LoVo (cell line): ENCODE measurements at places on chromosomes 7 and 10.

DNA sequence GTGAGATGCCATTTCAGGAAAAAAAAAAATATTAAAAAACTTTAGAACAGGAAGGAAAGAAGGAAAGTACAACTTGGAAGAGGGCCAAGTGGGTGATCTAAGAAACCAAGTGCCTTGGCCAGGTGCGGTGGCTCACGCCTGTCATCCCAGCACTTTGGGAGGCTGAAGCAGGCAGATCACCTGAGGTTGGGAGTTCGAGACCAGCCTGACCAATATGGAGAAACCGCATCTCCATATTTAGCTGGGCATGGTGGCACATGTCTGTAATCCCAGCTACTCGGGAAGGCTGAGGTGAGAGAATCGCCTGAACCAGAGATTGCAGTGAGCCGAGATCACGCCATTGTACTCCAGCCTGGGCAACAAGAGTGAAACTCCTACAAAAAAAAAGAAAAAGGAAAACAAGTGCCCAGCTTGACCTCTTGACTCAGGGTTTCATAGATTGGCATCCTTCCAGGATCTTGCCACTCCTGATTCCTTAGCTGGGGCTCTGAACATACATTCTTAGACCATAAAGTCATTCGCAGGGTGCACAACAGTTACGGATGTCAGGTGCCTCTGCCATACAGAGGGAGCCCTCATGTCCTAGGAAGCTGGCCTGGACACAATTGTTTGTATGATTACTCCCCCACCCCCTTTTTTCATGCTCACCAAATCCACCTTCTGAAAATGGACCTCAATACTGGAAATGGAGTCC lies 2.1 kb upstream of the GUSB start:
- peak; percentile 83 for DNase-seq

DNA sequence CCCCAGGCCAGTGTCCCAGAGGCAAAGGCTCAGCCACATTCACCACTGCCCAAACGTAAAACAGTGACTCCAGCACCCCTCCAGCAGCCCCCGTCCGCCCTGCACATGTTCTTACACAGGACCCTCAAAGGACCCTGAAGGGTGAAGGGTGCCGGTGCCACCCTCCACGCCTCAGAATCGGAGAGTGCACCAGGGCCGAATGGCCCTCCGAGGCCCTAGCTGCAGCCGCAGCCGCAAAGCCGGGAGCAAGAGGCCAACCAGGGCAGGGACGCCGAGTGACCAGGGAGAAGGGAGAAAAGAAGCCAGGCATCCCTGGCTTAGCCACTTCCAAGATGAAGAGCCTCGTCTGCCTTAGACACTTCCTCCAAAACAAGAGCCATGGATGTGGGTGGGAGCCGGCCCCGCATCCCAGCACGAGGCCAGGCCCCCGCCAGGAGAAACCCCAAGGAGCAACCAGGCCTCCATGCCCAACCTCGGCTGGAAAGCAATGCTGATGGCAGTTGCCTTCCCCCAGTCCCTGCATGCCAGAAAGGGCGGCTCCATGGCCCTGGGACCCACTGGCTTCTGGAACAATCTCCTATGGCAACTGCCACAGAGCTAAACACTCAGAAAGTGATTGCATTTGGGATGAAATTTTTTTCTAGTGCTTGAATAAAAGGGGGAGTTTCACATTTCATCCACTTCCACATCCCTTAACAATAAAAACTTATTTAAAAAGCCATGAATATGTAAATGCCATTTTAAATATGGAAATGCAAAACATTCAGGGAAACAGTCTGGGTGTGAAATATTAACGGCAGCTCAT lies 92.3 kb downstream of the MAD1L1 start:
- DNase-seq = no peak

DNA sequence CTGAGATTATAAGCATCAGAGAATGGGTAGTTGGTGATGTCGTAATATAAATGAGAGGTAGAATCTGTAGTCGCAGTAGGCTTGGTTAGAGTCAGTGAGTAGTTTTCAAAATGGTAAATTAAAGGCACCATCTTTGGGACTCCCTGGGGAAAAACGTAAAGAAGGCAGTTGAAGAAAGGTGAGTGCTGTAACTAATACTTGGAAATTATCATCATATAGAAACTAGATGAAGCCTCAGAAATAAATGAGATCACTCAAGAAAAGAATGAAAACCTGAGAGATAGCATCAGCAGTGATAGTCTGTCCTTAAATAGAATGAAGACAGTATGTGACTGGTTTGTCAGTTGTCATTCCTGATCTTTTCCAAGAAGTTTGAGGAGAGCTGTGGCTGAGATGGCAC lies 23.8 kb downstream of the PALS2 start:
- DNase-seq = no peak

GRCh38 chr10:70740406-70741288 lies 44.5 kb downstream of the TBATA start:
- no peak for DNase-seq

- DNase-seq = no peak
These were observed 130.9 kb upstream of the ADAM12 start for GRCh38 chr10:126519185-126519584.

DNA sequence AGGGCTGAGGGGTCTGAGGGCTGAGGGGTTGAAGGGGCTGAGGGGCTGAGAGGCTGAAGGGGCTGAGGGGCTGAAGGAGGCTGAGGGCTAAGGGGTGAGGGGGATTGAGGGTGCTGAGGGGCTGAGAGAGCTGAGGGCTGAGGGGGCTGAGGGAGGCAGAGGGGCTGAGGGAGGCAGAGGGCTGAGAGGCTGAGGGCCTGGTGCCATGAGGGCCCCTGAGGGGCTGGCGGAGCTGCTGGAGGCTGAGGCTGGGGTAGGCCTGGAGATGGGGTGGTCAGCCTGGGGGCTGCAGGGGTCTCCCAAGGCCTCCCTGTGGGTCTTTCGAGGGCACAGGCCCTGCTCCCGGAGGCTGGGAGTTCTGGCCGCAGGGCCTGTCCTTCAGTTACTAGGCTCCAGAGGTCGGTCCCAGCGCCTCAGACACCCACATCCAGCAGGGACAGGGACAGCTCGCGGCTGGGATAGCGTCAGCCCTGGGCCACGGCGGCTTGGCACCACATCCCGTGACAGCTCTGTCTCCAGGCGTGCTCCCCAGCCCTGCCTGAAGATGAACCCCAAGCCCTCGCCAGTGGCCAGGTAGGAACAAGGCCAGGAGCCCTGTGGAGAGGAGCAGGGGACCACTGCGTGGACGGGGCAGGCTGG lies 16.9 kb downstream of the MYO1G start:
- no peak for DNase-seq

- peak; percentile 64 for DNase-seq
These were observed 90.1 kb upstream of the PIK3CG start for GRCh38 chr7:106774768-106775551.

DNA sequence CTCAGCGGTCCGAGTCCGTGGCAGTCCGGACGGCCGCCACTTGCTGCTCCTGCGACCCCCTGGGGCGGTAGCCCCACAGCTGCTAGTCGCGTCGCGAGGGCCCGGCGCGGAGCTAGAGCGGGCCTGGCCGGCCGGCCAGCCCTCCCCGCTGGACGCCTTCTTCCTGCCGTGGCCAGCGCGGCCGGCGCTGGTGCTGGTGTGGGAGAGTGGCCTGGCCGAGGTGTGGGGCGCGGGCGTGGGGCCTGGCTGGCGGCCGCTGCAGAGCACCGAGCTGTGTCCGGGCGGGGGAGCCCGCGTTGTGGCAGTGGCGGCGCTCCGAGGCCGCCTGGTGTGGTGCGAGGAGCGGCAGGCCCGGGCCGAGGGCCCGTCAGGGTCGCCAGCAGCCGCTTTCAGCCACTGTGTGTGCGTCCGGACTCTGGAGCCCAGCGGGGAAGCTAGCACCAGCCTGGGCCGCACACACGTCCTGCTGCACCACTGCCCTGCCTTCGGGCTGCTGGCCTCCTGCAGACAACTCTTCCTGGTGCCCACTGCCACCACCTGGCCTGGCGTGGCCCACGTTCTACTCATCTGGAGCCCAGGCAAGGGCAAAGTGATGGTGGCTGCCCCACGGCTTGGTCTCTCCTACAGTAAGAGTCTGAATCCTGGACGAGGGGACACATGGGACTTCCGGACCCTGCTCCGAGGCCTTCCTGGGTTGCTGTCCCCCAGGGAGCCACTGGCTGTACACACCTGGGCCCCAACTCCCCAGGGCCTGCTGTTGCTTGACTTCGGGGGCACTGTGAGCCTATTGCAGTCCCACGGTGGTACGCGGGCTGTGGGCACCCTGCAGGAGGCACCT lies 631 bp downstream of the HPS6 start:
- DNase-seq = peak; percentile 6

DNA sequence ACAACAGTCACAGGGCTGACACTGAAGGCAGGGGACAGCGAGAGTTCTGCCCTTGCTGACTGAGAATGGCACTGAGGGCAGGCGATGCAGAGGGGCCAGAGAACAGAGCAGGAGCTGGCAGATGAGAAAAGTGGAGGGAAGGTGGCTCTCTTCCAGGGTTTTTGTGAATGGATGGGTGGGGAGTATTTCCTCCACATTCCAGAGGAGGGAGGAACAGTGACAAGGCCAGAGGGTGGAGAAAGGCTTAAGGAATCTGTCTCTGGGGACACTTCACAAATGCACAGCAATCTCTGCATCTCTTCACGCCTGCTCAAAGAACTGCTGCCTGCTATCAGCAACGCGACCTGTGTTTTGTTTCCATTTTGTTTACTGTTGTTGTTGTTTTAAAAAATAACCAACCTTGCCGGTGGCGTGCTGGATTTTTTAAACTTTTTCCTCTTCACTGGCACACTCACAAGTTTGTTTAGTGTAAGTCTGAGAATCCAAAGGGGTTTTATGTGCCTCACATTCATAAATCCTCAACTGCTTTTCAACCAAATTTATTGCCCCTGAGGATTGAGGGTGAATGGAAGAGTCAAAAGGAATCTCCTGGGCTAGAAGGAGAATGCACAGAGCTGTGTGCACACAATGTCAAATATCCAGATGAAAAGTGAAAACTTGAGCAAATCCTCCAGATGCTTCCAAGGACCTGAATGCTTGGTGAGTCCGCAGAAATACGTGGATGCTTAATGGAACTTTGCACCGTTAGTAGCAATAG lies 129.3 kb downstream of the GLI3 start:
- peak; percentile 82 for DNase-seq

DNA sequence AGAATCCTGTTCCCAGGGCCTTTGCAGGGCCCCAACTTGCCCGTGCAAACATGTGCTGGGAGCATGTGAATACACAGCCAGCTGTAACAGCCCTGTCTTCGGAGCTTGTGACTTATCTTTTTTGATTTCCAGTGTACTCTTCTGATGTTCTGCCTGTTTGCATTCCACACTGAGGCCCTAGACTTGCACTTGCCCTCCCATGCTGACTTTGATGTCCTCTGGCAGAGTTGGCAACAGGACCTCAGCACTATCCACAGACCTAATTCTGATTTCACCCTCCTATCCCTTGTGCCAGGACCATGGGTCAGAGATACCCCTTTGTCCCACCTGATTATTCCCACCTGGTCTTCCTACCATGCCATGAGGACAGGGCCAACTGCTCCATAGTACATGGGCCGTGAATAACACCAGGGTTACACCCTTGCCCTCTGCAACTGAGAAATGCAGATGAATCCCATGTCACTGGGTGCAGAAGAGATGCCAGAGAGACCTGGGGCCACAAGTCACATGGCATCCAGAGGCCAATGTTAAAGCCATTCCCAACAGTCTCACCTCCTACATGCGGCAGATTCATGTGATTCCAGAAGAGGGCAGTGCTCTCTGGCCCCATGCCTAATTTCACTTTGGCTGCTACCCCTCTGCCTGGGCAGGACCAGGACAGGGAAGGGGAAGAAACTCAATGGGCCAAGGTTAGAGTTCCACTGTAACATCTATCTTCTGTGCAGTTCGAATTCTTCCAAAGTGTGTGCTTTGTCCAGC lies 43.0 kb downstream of the SCRN1 start:
- DNase-seq = no peak

GRCh38 chr10:127151981-127152699 lies 44.3 kb downstream of the INSYN2A start:
- no peak for DNase-seq

DNA sequence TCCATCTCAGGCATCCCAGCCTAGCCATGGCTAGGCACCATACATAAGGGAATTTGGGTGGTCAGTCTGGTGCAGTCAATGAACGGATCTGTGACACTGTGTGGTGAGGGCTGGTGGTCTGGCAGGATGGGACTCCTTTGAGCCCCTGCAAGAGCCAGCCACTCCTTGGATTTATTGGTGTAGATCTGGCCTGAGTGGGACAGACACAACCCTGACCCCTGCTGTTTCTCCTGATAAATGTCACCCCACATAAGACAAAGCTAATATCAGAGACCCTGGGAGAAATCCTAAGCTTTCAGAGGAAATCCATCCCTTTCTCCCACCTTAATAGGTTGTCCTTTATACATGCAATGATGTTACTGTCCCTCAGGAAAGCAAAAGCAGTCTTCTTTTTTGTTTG lies 2.3 kb downstream of the FBXO24 start:
- DNase-seq = peak; percentile 35

DNA sequence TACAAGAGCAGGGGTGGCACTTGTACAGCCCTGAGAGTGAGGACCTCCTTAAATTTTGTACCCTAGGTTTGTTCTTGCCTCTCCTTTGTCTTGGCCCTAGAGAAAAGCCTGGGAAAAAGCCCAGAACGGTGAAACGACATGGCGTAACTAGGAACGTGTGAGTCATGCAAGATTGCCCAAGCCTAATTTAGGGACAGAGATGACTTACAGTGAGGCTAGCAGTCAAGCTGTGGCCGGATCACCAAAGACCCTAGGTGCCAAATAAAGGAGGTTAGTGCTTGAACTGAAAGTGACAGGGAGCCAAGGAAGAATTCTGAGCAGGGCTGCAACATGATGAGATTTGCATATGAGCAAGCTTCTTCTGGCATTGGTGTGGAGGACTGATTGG lies 25.1 kb downstream of the TBXAS1 start:
- DNase-seq = no peak

DNA sequence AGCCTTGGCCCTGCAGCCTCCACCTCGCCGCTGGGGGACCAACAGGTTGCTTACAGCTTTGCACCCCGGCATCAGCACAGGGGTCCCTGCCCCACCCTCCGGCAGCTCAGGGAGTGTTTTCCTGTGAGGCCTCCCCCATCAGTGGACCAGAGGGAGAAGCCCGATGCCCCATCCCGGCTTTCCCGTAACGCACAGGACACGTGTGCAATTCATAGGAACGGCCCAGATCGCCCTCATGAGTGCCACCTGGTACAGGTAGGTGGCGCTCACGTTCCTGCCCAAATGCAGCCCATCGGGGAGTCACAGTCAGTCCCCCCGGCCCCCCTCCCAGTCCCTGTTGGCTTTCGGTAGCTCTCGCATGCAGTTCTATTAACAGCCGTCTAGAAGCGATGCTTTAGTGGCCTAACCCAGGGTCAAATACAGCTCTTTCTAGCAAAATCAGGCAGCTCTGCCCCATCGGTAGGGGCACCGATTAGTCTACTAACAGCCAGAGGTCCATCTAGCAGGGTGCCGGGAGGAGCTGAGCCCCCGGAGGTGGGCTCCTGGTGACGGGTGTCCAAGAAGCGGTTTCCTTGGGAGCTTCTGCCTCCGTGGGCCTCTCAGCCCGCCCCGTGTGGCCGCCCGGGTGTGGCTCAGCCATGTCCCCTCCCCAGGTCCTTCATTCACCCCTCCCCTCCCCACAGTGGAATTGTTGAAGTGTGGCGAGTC lies 48.4 kb upstream of the GTF2IRD1 start:
- no peak for DNase-seq

DNA sequence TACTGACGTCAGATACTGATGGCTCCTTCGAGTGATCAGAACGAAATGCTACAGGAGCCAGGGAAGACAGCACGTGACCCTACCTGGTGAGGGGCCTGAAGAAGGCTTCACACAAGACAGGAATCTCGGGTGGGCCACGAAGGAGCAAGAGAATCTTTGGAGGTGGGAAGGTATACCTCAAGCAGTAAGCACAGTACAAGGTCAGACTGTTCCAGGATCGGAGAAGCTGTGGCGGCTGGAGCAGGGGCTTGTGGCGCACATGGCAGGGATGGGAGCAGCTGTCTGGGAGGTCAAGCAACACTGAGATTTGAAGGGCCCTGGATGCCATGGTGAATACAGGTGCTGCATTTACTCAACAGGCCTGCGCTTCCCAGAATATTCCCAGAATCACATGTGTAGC lies 45.4 kb downstream of the C10orf143 start:
- DNase-seq = no peak
